ENCODE measurements at places on chromosomes 7 and 10.

GRCh38 chr7:23378996-23379395 lies 79.9 kb downstream of the MALSU1 start:
- DNase-seq, result no peak

DNA sequence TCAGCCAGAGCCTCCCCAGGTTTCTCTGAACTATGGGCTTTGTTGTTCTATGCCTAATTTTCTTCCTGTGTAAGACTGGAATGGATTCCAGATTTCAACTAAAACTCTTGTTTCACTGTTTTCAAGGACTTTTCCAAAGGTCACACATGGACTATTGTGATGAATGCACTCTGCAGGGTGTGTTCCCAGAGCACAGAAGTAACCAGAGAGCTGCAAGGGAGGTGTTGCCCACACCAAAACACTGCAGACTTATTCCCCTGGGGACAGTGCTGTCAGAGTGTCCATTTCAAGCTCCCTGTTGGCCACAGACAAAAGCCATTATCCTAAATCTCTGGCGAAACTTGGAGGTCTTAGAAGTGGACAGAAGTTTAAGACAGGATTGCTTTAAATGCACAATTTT lies 231.6 kb downstream of the TRIL start:
- no peak for DNase-seq

DNA sequence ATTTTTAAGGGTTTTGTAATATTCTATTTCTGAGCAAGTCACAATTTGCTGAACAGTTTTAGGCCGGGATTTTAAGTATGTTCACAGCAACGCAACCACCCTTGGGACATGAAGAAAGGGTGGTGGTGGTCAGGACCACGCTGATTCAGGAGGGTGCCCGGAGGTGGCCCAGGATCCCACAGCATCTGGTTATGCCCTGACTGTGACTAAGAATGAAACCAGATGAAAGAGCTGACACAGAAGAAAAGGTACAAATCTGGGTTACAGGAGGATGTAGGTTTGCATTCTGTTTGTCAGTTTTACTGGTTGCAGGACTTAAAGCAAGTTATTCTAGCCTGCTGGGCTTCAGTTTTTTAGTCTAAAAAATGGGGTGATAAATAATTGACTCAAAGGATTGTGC lies 279.7 kb downstream of the CCSER2 start:
- DNase-seq, result no peak

DNA sequence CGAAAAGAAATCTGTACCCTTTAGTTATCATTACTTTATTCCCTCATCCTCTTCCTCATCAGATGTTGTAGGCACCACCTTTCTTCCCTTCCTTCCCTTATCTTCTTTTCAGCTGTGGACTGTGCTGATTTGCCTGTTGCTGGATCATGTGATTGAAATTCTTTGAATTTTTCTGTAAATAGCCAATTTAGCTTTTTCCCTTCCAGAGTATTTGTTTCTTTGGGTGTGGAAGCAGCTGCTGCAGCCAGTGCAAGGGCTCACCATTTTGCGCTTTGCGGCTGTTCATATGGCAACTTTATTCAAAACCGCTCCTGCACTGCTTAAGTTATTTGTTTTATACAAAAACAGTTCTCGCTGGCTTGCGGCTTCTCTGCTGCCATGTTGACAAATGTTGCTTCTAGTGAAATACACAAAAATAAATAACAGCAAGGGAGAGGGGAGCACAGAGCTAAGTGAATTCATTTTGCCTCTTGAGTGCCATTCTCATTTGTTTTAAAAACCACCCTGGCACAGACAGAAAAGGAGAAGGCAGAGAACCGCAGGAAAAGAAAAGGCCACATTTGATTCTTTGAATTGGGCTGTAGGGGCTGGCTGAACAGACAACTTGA lies 151.2 kb downstream of the AUTS2 start:
- no peak for DNase-seq

DNA sequence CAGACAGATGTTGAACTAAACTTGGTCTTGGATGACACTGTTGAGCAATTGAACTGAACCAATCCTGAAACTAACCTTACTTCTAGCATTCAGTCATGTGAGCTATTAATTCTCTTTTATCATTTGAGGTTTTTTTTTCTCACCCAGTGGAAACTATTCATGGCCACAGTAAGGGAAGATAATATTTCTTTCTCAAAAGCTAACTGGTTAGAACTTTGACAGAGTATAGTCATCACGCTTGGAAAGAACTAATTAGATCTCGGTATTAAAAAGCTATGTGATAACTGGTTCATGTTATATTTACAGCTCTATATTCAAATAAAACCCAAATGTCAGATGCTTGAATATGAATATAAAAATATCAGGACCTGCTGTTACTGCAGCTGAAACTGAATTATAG lies 89.5 kb downstream of the OTUD1 start:
- no peak for DNase-seq

GRCh38 chr10:57822965-57823364 lies 444.7 kb downstream of the IPMK start:
- DNase-seq, result no peak

GRCh38 chr10:45076891-45077290 lies 76.2 kb downstream of the ZNF22 start:
- DNase-seq, result peak; percentile 2

- DNase-seq, result no peak
These were observed 2.1 kb downstream of the FAM20C start for GRCh38 chr7:194252-195009.

DNA sequence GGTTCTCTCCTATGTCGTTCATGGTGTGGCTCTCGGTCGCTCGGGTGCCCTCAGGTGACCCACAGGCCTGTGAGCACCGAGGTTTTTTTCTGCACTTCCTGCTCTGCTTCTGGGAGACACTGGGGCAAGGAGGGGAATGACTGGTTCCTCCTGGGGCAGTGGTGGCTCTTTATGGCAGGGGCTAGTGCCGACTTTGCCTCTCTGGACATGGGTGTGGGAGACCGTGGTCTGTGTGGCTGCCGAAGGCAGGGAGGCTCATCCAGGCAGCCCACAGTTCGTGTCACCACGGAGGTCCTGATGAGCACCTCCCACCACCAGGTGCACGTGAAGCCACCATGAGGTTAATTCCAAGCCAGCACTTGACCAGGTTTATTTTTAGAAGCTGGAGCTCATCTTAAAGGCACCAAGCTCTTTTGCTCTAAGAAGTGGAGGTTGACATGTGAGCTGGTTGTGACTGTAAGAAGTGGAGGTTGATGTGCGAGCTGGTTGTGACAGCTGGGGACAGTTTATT lies 24.7 kb upstream of the DPYSL4 start:
- peak; percentile 59 for DNase-seq

DNA sequence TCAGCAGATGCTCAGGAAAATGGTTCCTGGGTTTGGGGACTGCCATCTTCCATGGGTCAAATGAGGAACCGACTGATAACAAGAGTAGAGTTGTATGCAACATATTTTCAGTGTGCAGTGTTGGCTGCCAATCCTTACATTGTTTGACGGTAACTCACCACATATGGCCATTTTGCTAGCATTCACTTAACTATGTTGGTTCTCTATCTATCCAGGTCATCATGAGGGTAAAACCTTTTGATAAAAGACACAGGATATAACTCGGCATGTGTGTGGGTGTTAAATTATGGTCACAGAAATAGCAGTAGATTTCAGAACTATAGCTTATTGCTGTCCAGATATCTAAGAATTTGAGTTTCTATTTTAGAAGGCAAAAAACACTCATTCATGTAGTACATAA lies 140.7 kb upstream of the AOAH start:
- DNase-seq, result no peak

- peak; percentile 30 for DNase-seq
These were observed 28.2 kb downstream of the PFKP start for GRCh38 chr10:3095373-3096139.

GRCh38 chr10:98361131-98362025 lies 53.6 kb downstream of the PYROXD2 start:
- DNase-seq, result no peak

DNA sequence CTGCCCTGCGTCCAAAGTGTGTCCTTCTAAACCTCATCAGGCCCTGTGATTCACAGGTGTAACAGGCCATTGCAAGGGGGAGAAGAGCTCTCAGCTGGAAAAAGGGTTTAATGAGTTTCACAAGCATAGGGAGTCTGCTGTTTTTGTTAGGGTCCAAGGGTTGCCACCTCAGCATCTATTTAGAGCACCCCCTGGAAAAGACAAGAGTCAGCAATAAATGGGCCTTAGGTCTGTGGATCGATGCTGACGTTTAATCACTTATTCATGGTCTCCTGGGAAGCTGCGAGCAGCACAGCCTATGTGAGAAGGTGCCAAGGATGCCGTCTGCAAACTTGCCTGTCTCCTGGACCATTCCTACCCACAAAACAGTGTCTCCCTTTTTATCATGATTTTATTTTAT lies 78.4 kb upstream of the BAIAP2L1 start:
- no peak for DNase-seq

DNA sequence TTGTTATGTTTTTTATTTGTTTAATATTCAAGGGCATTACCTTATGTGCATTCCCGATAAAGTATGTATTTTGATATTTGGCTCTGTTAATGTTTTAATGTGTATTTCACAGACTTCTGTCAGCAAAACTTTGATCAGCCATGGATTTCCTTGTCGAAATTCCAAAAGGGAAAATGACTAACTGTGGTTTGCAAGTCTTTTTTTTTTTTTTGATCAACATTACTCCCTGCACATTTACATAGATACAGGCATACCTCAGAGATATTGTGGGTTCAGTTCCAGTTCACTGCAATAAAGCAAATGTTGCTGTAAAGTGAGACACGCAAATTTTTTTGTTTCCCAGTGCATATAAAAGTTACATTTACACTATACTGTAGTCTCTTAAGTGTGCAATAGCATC lies 351.9 kb downstream of the CXCL12 start:
- no peak for DNase-seq

DNA sequence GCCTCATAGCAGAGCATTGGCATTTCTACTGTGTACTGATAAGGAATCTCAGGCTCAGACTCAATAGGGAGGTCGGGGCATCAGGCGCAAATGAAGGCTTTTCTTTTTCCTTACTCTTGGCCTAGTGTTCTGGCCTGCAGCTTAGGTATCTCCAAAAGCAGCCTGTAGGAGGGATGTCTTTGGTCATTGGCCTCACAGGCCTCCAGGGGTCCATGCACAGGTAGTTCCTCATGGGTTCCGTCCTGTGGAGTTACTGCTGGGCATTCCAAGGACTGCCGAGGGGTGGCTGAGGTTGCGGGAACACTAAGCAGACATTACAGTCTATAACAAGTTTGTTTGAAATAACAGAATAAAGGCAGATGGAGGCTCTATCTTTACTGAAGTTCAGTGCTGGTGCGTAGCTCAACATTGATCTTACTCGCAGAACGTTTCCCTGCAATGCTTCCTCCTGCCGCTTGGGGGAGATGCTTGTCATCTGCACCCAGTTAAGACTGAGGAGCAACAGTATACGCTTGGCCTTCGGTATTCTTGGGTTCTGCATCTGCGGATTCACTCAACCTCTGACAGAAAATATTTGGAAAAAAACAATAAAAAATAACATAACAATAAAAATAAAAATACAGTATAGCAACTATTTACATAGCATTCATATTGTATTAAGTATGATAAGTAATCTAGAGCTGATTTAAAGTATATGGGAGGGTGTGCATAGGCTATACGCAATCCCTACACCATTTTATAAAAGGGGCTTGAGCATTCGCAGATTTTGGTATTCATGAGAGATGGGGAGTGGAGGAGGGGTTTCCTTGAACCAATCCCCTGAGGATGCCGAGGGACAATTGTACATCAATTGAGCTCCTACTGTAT lies 58.9 kb downstream of the SH2D4B start:
- peak; percentile 53 for DNase-seq

DNA sequence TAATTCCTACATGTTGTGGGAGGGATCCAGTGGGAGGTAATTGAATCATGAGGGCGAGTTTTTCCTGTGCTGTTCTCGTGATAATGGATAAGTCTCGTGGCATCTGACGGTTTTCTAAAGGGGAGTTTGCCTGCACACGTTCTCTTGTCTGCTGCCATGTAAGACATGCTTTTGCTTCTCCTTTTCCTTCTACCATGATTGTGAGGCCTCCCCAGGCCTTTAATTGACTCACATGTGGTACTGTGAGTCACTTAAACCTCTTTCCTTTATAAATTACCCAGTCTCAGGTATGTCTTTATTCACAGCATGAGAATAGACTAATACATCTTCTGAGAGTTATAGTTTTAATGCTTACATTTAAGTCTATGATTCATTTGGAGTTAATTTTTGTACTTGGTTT lies 22.6 kb upstream of the CPN1 start:
- DNase-seq, result no peak

DNA sequence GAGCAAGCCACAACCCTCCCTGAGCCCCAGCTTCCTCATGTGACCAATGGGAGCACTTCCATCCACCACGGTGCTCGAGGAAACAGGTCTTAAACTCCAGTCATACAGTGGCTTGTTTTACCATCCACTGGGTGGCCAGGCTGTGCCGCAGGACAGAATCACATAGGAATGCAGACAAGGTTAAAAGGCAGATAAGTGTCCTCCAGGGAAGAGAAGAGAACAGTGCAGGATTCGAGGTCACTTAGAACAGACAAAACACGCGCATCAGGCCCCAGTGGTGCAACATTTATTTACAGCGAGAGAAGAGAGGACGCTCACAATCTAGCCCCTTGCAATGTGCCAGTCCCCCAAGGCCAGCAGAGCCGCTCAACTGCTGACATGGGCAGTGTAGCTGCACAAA lies 92.8 kb downstream of the TMEM130 start:
- no peak for DNase-seq

GRCh38 chr7:65972976-65973375 lies 9.0 kb downstream of the GUSB start:
- no peak for DNase-seq

DNA sequence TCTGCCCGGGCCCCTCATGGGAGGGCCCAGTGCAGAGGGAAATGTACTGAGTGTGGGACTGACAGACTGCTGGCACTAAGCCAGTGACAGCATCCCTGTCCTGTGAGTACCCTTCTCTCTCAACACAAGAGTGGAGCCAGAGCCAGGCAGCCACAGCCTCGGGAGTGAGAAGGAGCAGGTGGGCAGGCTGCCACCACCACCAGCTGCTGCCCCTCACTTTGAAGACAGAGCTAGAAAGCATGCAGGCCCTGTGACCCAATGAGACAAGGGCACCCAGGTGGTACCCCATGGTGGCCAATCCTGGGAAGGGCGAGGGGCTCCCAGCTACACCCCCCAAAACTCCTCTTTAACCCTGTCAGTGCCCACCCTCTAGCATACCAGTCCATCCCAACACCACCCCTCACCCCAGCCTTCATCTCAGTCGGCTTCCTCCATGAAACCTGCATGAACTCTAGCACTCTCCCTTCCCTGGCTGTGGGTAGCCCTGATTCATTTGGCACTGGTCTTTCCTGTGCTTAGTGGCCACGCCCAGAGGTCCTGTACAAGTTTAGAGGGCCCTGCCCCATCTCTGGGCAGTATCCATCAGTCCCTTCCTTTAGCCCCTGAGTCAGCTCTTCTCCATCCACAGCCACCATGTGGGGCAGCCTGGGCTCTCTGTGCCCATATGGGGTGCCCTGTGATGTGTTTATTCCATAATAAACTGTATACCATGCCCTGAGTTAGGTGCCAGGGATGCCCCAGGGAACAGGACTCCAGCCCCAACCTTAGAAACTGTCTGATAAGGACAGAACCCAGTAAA lies 207.0 kb upstream of the ZMIZ1 start:
- DNase-seq, result no peak

- no peak for DNase-seq
These were observed 76.8 kb downstream of the HIBADH start for GRCh38 chr7:27585781-27586447.

- no peak for DNase-seq
These were observed 60.7 kb downstream of the TMEM209 start for GRCh38 chr7:130144312-130145171.

- no peak for DNase-seq
These were observed 5.0 kb downstream of the TSPAN33 start for GRCh38 chr7:129149511-129149910.

- DNase-seq, result no peak
These were observed 179.4 kb upstream of the IGFBP3 start for GRCh38 chr7:46100521-46100920.

Data from CD4-positive, alpha-beta T cell treated with Interleukin-1 beta for 1 hour (primary cell).